ENCODE measurements at places on chromosomes 4 and X.

GRCh38 chr4:144709793-144710525, 64.0 kb downstream of the HHIP start:
- no peak for DNase-seq

GRCh38 chr4:85883180-85883579, 408.2 kb downstream of the ARHGAP24 start:
- DNase-seq = no peak

GRCh38 chrX:150615356-150615755, 46.9 kb downstream of the MTM1 start:
- no peak for DNase-seq

DNA sequence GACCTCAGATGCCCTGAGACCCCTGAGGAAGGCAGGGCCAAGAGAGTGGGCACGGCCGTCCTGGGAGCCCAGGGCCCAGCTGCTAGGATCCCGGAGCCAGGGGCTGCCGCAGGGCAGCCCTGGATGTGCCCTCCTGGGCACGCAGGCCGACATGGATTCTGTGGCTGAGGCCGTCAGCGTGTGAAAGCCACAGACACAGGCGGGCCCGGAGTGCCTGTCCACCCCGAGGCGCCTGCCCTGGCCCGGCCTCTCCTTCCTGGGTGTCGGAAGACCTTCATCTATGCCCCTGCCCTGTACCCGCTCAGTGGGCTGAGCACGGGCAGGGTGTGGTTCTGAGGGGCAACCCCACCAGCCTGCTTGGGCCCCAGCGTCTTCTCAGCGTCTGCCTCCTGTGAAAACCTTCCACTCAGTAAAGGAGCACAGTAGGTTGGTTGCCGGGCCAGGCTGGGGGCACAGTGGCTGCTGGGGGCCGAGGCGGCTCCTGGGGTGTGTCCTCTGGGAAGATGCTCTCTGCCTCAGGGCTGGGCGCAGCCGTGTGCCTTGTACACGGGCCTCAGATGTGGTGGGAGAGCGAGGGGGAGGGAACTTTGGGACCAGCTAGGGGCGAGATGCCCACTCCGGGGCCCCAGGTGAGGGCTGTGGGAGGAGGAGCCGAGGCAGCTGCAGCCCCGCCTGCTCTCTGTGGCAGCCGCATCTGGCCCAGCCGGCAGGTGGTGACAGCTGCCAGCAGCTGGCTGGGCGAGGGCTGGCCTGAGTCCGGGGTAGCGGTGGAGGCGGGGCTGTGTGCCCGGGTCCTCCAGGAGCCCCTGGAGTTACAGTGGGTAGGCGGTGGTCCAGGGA, 20.8 kb downstream of the FGFRL1 start:
- no peak for DNase-seq

DNA sequence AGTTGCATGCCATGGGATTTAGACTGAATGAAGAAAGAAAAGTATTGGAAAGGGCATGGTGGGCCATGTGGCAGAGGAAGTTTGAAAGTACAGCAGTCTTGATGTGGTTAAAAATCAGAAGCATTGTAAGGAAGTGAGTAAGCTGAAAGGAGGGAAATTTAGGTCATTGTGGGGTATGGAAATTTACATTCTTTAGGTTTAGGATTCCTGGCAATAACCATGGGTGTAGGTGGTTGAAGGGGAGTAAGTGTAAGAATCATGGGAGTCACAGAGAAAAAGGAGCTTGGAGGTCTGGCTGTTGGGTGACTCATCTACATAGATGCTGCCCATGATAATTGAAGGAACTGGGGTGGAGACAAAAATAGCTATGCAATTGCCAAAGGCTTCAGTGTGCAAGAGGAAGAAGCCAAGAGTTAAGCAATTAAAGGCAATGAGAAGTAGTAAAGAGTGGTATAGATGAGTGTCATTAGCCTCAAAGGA, 243.8 kb upstream of the LDB2 start:
- no peak for DNase-seq

DNA sequence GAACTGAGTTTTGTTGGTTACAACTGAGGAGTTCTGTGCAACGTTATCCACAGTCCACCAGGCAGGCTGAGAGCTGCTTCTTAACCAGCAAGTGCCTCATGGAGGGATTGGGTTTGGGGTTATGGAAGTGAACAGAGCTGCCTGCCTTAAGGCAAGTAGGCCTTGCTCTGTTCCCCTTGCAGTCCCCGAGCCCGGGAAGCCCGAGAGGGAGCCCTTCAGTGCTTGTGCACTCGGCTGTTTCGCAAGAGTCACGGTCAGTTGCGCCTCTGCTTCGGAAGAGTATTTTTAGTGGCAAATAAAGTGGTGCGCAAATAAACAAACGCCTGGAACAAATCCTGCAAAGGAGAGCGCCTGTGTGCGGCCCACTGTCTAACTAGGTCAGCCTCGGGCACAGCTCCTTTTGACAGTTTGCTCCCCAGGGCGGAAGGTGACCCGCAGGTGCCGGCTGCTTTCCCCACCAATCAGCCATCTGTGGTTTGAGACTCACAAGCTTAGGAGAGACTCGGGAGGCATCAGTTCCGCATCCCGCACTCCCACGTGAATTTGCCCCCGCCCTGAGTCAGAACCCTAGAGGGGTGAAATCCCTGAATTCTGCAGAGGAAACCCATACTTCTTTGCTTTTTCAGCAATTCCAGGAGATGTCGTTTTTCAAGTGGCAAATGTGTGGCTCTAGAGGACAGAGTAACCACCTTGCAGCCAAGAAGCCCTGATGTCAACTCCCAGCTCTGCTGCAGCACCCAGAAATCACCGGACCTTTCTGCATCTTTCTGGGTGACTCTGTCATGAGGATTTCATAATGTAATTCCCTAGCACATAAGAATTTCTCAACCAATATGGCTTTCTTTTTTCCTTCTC, 56.8 kb downstream of the LGI2 start:
- DNase-seq = peak; percentile 59

DNA sequence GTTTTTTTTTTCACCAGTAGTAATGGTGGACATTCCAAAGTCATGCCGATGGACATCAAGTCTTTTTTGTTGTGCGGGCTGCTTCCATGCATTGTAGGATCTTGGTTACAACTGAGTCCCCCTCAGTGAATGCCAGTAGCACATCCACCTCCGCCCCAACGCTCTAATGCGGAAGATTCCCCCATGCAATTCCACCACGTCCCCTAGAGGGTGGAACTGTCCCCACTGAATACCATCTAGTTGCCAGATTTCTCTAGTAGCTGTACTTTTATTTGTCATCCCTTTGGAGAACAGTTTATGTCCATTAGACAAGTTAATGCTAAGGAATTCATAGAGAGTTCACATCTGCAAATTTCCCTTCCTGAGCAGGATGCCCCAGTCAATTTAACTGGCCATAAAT, 6.7 kb downstream of the SHISA3 start:
- DNase-seq = no peak

DNA sequence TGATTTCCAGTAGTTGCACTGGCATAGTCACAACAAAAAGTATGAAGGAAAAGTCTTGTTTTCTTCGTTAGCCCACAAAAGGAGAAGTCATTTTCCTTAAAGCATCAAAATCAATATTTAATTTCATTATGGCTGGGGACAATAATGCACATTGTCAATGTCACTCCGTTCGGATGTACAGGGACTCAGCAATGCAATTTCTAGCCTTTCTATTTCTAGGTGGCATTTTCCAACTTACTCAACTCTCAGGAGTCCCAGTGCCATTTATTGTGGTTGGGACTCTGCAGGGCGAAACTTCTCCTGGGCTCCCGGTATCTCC, 99.6 kb downstream of the CEP135 start:
- no peak for DNase-seq

- DNase-seq = no peak
Measured at GRCh38 chr4:168484626-168485025, 4.3 kb upstream of the DDX60L start.

DNA sequence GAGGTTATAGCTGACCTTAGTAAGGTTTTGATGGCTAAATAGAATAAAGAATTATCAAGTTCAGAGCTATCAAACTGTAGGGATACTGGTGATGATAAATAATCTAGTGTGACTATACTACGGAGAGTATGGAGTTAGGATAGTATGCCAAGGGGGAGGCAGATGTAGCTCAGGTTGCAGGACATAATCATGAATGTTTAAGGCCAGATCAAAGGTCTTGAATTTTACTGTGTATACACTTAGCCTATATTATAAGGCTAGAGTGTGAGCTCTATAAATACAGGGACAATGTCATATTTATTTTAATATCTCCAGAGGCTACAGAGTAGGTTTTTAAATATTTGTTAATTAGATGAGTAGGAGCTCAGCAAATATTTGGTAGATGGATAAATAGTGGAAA, 131.1 kb upstream of the STIM2 start:
- DNase-seq = no peak

DNA sequence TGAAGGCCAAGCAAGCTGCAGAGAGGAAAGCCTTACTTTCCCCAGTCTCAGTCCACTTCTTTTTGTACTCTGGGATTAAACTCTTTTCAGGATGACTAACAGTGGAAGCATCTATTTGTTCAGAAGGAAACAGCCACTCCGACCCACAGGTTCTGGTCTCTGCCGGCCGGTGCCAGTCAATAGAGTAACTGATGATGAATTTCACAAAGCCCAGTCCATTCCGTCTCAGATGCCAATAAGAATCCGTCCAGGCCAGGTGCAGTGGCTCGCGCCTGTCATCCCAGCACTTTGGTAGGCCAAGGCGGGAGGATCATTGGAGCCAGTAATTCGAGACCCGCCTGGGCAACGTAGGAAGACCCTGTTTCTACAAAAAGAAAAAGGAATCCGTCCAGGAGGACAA, 58.5 kb upstream of the HELT start:
- no peak for DNase-seq

- no peak for DNase-seq
Measured at GRCh38 chr4:185529413-185529812, 5.9 kb downstream of the PDLIM3 start.

- no peak for DNase-seq
Measured at GRCh38 chr4:45475548-45475947, 648.3 kb downstream of the GABRG1 start.

DNA sequence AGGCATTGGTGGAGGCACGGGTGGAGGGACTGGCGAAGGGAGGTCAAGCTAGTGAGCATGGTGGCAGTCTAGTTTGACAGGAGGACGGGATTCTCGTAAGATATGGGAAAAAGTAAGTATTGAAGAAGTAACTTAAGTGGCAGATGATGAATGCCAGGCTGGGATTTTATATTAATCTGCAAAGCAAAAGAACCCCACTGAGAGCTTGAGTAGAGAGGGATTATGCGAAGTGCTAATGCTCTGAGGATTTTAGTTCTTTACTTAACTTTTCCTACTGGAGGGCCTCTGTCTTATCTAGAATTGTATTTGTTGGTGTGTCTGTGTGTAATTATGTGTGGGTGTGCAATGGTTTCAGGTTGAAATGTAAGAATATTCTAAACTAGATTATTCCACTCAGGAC, 327.9 kb downstream of the FAT4 start:
- DNase-seq = no peak

GRCh38 chrX:70029863-70030262, 19.9 kb downstream of the AWAT2 start:
- no peak for DNase-seq

DNA sequence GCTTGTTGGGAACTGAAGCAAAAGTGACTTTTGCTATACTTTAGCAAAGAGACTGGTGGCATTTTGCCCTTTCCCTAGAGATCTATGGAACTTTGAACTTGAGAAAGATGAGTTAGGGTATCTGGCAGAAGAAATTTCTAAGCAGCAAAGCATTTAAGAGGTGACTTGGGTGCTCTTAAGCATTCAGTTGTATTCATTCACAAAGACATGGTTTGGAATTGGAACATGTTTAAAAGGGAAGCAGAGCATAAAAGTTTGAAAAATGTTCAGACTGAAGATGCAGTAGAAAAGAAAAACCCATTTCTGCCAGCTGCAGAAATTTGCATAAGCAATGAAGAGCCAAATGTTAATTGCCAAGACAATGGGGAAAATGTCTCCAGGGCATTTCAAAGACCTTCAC, 21.6 kb downstream of the AIMP1 start:
- DNase-seq = no peak

DNA sequence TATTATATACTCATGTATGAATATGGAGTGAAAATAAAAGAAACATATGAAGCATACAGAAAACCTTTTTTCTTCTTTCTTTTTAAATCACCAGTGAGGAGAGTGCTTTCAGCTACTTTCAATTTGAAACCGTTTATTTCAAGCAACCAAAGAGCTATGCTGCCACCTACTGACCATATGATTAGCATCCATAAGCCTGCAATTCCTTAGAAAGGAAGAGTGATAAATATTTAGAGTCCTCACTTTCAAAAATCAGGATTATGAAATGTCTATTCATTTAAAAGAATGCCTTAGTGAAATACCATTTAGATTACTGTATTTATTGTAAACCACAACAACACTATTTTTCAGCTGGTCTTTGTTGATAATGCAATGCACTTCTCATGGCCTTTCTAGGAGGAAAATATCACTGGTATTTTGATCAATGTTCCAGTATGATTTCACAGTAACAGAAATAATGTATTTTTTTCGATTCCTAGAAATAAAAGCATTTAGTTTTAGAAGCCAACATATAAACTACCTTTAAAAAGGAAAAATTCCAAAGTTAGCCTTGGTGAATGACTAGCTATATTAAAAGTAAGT, 667.6 kb downstream of the PCDH18 start:
- peak; percentile 20 for DNase-seq

GRCh38 chr4:171646984-171647383, 166.2 kb upstream of the GALNTL6 start:
- no peak for DNase-seq

DNA sequence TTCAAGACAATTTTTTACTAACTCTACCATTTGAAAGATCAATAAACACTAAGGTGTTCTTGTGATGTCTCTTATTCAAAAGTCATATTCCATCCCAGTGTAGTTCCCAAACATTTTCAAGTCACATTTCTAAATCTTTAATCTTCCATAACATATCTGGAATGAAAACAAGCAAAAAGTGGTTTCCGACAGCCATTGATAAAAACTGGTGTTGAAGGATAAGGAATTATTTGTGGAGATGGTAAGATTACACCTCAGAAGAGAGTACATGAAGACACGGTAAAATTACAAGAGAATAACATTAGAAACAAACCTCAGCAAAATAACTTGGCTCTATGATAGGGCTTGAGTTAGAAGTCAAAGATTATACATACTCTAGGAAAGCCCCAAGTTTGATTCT, 4.3 kb downstream of the CHIC2 start:
- no peak for DNase-seq

DNA sequence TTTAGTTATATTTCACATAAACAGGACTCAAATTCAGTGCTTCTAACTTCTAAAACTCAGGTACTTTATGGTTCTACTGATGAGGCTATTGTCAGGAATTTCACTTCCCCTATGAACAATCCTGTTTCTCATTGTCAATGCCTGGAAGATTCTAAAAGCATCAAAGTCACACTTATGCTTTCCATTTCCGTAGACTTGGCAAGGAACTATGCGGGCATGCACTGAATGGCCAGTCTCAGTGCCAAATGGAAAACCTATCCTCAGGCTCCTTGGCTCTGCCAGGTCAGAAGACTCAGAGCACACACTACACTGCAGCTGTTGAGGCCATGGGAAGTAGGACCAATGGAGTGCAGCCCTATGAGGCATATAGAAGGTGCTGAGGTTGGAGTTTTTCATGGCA, 97.0 kb upstream of the PTPN13 start:
- no peak for DNase-seq

- no peak for DNase-seq
Measured at GRCh38 chr4:4780729-4781244, 78.7 kb upstream of the MSX1 start.

All from body of pancreas (tissue), 4 donors.